NCI-H2171 treated with DMSO at 0.1 percent for 48 hours (cell line): ENCODE measurements at places on chromosomes 7 and 10.
A peak's percentile ranks its signal among the peaks of the same experiment; 100 is the strongest.

- DNase-seq: no peak
Observed at GRCh38 chr10:83248106-83248631, 891.1 kb upstream of the GHITM start.

GRCh38 chr10:60312818-60313588 is 76.7 kb downstream of the ANK3 start:
- DNase-seq: no peak

GRCh38 chr10:79407811-79408795 is 37.3 kb downstream of the ZCCHC24 start:
- DNase-seq: no peak

GRCh38 chr7:55489552-55489951 is 82.8 kb downstream of the VOPP1 start:
- DNase-seq: no peak

DNA sequence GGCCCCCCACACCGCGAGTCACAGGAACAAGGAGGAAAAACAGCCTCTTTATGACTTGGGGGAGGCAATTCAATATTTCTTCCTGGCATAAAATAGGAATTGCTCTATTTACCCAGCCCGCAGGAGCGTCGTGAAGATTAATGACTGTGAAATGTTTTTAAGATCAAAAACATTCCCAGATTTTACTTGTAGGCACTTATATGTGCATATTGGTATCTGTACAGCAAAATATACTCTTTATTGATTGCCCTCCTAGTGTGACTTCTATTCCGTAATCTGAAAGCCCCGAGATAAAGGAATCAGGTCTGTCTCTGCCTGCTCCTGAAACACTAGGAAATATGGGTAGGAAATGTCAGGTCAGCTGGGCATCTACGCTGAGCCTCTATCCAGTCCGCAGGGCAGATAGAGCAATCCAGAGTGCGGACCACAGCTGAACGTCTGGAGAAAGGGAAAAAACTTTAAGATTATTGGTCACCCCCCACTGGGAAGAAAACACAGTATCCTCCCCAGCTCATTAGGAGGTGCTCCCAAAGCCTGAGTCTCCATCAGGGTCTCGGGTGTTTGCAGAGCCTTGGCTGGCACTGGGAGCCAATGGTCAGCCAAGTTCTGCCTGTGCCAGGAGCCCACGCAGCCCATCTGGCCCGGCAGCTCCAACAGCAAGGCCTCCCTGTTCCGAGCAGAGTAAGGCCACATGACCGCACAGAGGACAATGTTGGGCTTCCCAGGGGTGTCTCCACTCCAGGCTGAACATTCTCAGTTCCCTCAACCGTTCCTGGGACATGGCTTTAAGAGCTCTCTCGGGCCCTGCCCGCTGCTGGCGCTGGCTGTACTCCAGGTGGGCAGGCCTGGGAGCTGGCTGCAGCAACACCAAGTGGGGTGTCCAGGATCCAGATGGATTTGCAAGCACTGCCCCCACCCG is 7.7 kb downstream of the CTBP2 start:
- DNase-seq: no peak

DNA sequence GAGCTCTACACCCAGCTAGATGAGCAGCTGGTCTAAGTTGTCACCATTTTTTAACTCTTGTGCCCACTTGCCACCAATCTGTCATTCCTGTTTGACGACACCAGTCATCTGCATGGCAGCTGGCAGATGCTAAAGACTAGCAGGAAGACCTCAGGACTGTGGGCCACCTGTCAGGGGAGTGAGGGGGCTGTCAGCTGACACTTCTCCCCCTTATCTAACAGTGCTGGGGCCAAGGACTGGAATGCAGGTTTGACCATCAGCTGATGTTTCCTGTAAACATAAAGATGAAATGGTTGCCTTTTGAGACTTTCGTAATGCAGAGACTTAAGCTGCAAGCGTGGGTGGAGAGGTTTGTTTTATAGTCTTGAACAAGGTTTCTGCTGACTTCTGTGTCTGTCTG is 93.5 kb downstream of the WNT2 start:
- DNase-seq: peak; percentile 71

- DNase-seq: no peak
Observed at GRCh38 chr10:58384095-58384494, 1.1 kb upstream of the TFAM start.

GRCh38 chr7:92661651-92662050 is 71.5 kb upstream of the FAM133B start:
- DNase-seq: no peak

GRCh38 chr10:129605266-129605985 is 138.4 kb downstream of the MGMT start:
- DNase-seq: peak; percentile 36

DNA sequence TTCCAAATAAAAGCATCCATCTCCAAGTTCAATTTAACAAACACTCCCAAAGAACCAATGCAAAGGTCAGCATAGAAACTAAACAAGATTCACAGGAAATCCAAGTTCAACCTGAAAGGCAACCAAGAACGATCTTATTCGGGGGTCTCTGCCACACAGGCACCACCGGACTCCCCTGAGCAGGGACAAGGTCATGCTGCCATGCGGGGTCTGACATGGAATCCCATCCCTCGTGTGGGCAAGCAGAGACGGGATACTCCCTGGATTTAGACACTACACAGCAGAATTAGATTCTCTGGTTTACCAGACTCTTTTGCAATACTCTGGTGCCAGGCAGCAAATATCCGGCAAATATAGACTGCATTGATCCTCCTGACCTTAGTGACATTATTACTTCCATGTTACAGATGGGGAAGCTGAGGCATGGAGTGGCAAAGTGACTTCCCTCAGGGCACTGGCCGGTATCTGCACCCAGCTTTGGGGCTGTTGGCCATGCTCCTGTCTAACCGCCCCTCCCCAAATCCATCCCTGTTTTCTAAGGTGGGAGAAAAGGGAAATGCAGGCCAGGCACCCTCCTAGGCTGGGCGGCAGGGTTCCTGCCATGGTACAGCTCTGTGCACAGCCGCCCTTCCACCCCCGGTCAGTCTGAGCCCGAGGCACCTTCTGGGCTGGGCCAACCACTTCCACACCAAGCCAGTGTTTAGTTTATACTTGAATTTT is 111.8 kb downstream of the VIPR2 start:
- no peak for DNase-seq

GRCh38 chr10:102777711-102778453 is 34.1 kb downstream of the WBP1L start:
- DNase-seq: no peak

- peak; percentile 49 for DNase-seq
Observed at GRCh38 chr7:44748948-44749731, 493 bp downstream of the ZMIZ2 start.

GRCh38 chr10:86388119-86388704 is 21.6 kb upstream of the GRID1 start:
- DNase-seq: no peak

DNA sequence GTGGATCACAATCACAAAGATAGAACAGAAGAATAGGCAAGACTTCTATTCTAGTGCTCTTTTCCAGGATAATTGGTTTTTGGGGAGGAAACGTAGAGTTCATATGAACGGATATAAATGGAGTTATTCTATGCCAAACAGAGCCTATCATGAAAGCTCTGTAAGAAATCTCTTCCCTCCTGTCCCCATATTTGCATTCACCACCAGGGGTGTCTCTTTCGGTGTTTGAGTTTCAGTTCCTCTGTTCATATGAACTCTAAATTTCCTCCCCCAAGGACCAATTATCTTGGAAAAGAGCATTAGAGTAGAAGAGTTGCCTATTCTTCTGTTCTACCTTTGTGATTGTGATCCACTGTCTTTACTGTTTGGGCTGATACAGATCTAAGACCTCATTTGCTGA is 48.3 kb upstream of the CDC14C start:
- DNase-seq: no peak

DNA sequence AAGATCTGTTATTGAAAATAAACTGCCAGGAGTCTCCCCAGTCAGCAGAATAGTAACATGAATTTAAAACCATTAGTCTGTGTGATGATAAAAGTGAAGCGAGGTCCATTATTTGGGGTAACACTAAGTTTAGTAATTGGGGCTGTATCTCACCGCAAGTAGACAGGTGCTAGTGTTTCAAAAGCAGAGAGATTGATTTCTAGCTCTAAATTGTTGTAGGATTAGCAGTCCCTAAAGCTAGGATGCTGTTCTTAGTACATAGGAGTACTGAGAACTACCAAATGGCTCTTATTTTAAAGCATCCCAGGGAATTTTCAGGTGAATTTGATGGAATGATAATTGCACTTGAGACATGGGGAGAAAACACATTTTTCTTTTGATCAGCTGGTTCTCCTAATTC is 70.5 kb downstream of the CPED1 start:
- DNase-seq: no peak

- no peak for DNase-seq
Observed at GRCh38 chr7:157550300-157551275, 213.8 kb downstream of the DNAJB6 start.

DNA sequence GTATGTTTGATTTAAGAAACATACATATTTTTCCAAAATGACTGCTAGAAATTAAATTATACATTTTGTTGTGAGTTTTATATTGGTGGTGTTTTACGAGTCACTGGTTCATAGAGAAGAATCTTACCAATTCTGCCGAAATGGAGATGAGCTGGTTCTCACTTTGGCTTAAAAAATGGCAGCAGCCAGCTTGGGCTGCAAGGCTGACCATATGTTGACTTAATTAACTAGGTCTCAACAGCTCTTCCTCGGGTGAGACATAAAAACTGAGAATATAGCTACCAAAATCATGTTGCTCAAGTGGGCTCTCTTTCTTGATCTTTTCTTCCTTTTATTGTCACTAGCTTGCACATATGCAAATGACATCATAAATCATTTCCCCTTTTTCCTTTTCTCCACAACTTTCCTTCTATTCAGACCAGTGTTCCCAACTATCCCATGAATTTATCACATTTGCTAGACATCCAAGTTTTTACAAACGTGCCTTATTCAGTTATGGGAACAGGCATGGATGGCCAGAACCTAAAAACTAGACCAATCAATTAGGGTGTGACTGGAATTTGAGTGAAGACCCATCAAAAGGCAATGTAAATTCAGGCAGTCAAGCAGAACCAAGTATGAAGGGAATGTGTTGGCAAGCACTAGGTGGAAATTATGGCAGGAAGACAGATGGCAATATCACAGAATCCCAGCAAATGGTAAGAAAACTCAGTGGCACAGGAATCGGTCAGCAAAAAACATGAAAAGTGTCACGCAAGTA is 6.4 kb upstream of the TSPAN12 start:
- DNase-seq: peak; percentile 40

DNA sequence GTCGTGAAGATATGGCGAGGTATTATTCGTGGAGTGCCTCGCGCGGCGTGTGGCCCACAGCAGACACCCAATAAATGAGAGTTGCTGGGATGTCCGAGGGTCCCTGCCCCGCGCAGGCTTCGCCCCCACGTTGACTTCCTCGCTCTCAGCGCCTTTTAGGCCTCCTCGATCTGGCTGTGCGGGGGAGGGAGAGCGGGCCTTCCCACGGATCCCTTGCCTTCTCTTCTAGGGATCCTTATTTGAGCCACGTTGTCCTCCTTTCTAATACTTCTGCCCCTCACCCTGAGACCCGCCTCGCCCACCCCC is 660 bp downstream of the VCL start:
- DNase-seq: no peak

GRCh38 chr7:71560354-71560995 is 428.5 kb downstream of the GALNT17 start:
- no peak for DNase-seq

DNA sequence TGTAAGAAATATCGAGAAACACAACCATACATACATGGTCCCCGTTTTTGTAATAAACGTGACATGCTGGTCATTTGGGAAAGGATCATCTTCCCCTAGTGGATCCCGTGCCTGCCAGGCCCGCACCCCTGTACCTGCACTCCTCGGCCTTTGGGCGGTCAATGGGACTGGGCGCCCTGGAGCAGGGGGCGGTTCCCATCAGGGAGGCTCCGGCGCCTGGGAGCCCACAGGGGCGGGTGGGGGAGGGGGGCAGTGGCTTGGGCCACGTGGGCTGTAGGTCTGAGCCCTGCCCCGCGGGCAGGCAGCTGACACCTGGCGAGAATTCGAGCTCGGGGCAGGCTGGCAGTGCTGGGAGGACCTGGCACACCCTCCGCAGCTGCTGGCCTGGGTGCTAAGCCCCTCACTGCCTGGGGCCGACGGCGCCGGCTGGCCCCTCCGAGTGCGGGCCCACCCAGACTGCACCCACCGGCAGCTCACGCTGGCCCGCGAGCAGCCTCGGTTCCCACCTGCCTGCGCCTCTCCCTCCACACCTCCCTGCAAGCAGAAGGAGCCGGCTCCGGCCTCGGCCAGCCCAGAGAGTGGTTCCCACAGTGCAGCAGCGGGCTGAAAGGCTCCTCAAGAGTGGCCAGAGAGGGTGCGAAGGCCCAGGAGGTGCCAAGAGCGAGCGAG is 361.6 kb upstream of the GRM3 start:
- DNase-seq: no peak

DNA sequence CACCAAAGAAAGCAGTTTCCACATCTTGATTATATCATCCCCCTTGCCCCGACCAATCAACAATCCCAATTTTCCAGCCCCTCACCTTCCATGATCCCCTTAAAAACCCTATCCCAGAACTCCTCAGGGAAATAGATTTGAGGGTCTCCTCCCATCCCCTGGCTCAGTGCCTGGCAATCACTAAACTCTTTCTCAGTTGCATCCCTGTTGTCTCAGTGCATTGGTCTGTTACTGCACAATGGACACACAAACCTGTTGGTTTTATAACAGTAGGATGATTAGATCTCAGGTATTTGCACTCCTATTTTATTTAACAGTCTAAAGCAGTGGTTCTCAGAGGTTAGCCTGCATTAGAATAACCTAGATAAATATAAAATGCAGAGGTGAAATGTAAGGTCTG is 45.2 kb upstream of the RELN start:
- DNase-seq: no peak

DNA sequence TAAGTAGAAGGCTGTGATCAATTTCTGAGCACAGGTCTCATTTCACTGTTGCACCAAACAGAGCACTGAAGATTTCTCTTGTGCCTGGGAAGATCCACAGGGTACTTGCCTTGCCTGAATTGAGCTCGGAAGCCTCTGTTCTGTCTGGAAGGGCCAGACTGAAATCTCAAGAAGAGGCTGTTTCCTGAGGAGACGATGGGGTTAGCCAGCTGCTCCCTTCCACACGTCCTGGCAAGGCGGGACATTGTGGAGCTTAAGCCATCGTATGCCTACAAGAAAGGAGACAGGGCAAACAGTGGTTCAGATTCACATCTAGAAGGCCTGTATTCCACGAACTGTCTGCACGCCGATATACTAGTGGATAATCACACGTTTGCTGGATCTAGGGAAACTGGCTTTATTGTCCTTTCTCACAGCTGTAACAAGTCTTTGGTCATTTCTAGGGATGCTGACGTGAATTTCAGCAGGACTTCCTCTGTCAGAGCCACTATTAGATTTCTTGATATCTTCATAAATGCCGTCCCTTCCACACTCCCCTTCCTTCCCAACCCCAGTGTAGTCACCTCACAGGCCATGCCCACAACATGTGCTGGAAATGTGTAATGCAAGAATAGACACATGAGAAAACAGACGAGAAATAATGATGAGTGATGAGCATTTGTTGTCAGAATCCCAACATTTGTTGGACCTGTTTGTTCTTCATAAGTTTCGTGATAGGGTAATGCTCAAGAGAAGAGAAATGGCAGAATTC is 137.2 kb upstream of the RSU1 start:
- no peak for DNase-seq

GRCh38 chr10:58570307-58570723 is 57.6 kb downstream of the BICC1 start:
- no peak for DNase-seq
